ENCODE measurements at places on chromosomes 7 and 10.

DNA sequence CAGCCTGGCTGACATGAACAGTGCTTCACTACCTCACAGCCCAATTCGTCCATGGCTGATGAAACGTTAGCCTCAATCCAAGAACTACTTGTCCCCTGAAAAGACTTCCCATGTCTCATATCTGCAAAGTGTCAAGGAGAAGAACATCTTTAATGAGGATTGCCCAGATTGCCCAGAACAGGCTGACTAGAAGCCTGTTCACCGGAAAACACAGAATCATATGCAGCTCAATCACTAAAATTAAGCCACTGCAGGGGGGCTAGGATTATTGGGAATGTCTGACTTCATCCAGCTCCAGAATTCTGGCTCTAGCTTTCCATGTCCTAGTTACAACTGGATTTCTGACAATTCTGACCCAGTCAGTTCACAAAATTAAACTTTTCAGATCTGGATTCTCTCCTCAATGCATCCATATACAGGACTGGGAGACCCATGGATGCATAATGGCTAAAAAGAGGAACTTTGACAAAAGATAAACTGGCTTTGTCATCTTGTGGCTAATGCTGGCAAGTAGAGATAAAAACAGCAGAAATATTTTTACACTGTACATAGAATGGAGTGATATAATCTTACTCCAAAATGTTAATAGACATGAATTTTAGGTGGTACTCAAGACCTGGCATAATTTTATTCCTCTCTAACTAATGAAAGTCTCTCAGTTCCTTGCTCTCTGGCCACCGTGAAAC lies 467.0 kb upstream of the POT1 start:
- DNase-seq, result no peak

DNA sequence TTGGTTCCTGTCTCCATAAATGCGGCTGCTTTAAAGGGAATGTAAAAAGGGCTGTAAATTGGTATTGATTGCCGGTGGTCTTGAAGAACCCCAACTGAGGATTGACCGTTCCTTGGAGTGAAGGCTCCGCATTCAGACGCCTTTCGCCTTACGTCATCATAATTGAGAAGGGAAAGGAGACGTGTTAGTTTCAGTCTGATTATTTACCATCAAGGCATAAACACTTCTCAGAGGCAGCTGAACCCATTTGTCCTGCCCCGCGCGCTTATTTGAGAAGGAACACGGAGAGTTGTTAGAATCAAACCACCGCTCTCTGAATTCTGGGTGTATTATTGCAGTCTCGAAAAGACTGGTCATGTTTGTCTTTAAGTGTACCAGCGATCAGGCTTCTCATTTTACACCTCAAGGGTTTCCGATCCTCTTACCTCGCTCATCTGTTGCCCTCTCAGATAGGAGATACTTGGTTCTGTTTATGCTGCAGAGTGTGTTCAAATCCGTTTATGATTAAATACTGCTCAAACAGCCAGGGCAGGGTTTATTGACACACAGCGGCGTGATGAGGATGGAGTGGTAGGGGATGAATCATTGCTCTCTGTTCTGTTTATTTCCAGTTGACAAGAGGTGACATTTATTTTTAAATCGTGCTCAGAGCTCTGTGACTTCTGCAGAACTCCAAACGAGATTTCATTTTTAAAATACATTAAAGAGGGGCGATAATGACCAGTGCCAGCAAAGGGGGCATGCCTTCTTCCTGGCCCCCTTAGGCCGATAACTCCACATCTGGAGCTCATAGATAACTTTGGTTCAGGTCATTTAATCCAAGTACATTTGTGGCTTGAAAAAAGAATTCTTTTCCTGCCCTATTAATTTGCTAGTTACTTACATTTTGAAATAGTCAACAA lies 30.4 kb downstream of the FOXK1 start:
- no peak for DNase-seq

- DNase-seq, result no peak
Observed at GRCh38 chr10:17993361-17993760, 41.6 kb downstream of the SLC39A12 start.

DNA sequence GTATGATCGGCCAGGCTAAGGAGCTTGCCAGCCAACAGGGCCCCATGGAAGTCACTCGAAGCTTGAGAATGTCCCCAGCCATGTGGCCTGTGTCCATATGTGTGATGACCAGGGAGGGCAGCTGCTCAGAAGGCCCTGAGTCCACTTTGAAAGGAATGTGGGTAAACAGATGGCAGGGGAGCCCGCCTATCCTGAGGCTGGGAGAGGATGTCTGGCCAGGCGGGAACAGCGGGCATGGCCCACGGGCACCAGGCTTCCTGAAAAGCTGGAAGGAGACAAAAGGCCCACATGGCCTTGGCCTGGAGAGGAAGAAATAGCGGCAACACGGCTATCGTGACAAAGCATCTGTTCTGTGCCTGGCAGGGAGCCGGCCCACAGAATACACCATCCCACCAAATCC lies 137.9 kb upstream of the PPIF start:
- DNase-seq, result no peak

All from NCI-H1930 (cell line).